Right kidney (tissue), 9 donors: ENCODE measurements at places on chromosomes 1 and 21.

DNA sequence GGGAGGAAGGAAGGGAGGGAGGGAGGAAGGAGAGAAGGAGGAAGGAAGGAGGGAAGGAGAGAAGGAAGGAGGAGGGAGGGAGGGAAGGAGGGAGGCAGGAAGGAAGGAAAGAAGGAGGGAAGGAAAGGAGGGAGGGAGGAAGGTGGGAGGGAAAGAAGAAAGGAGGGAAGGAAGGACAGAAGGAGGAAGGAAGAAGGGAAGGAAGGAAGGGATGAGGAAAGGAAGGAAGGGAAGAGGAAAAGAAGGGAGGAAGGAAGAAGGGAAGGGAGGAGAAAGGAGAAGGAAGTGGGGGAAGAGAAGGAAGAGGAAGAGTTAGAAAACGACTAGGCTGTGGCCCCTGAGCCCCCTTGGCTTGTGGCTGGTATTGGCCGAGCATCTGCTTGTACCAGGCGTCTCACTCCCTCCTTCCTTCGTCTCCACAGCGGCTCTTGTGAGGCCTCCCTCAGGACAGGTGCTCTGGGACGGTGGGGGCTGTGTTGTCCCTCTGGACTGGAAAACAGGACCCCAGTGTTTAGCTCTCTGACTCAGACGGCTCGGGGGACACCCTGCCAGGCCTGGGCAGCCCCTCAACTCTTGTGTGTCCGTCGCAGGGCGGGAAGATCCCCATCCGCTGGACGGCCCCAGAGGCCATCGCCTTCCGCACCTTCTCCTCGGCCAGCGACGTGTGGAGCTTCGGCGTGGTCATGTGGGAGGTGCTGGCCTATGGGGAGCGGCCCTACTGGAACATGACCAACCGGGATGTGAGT is 36.2 kb upstream of the C1QA start:
- DNase-seq = no peak

DNA sequence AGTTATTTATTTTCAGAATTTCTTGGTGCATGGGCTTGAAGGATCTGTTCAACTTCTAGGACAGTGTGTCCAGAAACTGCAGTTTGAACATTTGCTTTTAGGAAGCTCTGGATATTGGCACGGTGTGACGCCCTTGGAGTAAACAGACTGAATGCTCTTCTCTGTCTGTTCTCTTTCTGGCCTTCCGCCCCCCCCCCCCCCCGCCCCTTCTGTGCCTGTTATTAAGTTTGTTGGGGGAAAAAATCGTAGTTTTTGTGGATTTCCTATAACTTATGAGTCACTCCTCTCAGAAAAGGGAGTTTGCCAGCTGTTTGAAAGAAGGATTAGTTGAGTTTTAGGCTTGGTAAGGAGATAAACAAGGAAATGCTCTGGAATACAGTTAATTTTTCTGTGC is 1.2 kb downstream of the KCTD3 start:
- no peak for DNase-seq

DNA sequence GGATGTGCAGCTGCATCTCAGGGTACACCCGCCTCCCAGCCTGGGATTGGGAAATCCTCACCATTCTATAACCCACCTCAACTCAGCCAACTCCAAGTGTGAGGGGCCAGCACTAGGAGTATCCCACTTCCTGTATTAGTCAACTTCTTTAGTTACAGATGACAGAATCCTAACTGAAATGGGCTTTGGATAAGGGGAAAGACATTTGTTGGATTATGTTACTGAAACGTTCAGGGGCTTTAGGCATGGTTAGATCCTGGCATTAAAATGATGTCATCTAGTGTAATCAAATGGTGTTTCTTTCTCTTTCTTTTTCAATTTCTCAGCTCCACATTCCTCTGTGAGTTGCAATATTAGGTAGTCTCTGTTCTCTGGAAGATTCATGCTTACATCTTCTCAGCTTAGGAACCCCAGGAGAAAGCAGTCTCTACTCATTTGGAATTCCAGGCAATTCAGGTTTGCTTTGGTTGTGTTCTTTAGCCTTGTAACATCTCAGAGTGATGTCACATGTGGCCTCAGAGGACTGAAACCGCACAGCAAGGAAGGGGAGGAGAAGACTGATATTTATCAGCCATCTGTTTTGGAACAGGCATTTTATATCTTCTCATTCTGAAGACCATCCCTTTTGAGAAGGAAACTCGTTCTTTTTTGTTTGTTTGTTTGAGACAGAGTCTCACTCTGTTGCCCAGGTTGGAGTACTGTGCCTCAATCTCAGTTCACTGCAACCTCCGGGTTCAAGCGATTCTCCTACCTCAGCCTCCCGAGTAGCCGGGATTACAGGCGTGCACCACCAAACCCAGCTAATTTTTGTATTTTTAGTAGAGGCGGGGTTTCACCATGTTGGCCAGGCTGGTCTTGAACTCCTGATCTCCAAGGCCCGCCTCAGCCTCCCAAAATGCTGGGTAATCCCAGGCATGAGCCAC is 18.9 kb upstream of the TMEM54 start:
- no peak for DNase-seq

GRCh38 chr1:26181586-26182382 is 4.5 kb downstream of the CNKSR1 start:
- DNase-seq = no peak

- DNase-seq = no peak
Observed at GRCh38 chr1:199040076-199040905, 401.5 kb downstream of the PTPRC start.

- DNase-seq = no peak
Observed at GRCh38 chr1:63817152-63817667, 43.4 kb downstream of the ROR1 start.

DNA sequence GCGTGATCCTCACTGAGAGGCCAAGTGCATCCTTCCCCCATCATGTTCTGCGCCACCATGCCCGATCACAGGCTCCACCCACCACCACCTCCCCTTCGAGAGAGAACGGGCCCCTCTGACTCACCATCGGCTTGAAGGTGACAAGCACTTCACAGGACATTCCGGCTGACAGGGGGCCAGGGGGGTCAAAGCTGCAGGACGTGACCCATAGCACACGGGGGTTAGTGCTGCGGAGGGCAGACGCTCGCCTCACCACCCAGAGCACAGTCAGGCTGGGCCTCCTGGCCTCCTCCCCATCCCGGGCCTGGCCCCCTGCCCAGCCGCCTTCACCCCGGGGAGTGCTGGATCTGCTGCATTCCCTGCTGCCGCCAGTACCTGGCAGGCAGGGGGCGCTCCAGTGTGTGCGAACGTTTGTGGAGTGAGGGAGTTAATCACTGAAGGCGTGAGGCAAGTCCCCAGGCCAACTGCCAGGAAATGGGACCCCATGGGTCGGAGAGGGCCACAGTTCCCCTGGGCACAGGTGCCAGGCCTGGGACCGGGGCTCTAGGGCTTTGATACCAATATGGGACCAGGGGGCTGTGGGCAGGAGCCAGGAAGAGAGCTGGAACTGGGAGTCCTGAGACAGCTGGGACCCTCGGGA is 40.9 kb upstream of the TMEM52 start:
- DNase-seq = peak; percentile 75

DNA sequence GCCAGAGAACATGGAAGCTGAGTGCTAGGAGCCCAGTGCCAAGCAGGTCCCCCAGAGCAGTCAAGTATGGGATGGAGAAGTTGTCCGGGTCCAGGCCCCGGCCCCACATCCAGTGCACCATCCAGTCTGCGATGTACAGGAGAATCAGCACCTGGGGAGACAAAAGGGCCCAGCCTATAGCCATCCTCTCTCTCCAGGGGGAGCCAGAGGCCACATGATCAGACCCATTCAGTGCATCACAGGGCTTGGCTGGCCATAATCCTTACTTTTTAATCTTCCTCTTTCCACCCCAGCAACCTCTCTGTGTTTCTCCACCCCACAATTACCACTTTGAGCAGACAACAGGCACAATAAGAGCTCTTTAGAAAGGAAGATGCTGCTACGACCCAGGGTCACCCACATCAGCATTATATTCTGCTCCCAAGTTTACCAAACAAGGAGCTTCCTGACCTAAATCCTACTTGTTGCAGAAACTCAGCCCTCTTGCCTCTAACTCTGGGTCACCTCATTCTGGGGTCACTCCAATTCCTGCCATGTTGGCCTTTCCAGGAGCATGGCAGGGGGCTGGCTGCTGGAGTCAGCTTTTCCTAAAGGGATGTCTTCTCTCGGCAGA is 16.4 kb upstream of the RAB29 start:
- no peak for DNase-seq

DNA sequence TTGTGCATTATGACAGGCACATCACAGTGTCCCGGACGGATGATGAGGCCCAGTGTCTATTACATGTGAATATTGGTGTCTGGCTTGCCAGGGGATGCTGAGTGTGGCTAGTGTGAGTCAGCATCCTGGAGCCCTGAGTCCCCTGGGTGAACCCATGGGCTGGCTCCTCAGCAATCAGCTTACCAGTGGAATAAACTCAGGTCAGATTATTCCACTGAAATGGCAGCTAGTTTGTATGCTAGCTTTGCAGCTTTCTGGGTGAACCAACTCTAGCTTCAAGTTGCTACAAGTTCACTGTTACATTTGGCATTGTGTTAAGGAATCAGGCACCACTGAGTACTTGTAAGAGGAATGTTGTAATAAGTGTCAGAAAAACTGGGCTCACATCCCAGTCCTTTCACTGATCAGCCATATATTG is 23.9 kb upstream of the RPTN start:
- no peak for DNase-seq

DNA sequence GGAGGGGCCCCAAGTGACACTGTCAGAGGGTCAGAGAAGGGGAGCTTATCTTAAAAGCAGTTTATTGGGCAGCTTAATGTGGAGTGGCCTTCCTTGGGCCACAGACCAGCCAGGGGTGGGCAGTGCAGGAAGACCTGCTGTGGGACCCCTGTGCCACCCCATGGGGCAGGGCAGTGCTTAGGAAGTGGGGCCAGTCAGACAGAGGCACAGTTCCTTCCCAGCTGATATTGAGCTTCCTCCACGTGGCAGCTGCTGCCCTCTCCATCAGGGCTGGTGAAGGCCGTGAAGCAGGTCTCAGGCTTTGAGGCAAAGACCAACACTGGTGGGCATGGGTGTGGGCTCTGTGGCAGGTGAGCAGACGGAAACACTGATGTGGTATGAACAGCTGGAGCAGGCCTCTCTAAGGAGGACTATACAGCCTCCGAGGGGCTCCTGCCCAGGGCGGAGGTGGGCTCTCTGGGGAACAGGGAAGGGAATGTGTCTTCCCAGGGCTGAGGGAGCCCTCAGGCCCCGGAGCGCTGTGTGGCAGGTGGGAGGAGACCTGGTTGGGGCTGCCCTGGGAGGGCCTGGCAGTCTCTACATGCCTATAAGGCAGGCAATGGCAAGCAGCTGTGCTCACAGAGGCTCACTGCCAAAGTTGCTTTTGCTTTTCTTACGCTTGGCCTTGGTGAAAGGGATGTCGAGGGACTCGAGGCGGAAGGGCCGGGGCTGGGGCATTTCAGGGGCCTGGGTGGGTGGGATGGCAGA is 3.0 kb upstream of the DDOST start:
- DNase-seq = no peak

DNA sequence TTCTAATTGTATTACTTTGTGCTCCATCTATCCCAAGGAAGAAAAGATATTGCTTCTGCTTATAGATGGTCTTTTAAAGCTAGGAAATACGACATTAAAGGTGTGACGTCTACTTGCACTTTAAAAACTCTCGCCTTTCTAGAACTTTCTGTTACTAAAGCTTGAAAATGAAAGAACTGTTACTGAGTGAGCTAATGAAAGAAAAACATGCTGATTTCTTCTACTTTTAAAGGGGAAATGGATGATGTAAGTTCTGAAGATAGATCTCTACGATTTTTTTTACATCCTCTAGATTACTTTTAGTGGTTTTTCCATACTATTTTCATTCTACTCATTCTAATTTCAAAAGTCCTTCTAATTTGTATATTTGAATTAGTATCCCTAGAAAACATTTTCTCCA is 387.5 kb downstream of the USP25 start:
- no peak for DNase-seq

DNA sequence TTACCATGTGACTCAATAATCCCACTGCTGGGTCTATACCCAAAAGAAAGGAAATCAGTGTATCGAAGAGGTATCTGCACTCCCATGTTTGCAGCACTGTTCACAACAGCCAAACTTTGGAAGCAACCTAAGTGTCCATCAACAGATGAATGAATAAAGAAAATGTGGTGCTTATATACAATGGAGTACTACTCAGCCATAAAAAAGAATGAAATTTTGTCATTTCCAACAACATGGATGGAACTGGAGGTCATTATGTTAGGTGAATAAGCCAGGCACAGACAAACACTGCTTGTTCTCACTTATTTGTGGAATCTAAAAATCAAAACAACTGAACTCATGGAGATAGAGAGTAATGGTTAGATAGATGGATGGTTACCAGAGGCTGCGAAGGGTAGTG is 79.3 kb downstream of the KIAA0319L start:
- no peak for DNase-seq

GRCh38 chr21:15301014-15301413 is 236.2 kb upstream of the NRIP1 start:
- no peak for DNase-seq

GRCh38 chr1:62844030-62844429 is 60.1 kb downstream of the ATG4C start:
- DNase-seq = no peak

DNA sequence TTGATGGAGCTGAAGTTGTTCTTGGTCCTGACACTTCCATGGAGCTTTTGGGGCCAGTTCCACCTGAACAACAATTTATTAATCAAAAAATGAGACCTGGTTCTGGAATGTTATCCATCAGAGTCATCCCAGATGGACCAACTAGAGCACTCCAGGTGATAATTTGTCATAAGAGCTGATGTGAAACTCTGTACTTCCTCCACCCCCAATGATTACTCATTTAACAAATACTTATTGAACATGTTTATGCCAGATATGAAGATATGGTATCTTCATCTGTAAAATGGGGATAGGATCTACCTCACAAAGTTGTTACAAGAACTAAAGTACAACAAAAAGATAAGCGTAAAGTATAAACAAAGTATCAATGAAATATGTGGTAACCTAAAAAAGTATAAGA is 153.2 kb downstream of the VPS13D start:
- no peak for DNase-seq

GRCh38 chr1:217953922-217954321 is 322.8 kb downstream of the SPATA17 start:
- DNase-seq = no peak

DNA sequence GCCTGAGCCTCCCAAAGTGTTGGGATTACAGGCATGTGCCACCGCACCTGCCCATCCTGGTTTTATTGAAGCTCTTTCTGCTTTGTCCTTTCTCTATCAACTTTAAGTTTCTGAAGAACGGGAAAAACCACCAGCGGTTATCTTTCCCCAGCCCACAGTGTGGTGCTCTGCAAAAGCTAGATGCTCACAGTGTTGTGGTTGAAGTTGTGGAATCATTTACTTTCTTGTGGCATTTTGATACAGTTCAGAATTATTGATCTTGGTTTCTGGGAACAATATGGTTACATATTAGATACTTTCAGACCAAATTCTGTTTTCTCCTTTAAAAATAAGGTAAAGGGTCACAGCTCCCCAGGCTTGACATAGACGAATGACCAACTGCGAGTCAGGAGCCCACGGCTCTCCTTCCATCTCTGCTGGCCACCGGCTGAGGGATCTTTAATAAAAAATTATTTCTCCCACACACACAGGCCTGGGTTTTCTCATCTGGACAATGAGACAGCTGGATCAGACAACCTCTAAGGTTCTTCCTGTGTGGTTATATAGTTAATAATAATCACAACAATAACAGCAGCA is 385.3 kb downstream of the SETD4 start:
- no peak for DNase-seq
